ENCODE measurements at places on chromosomes 2 and 18.

- DNase-seq, result no peak
These were observed 171.9 kb downstream of the KLHL29 start for GRCh38 chr2:23556929-23557328.

- no peak for DNase-seq
These were observed 31.0 kb upstream of the SLC9A2 start for GRCh38 chr2:102588213-102588939.

DNA sequence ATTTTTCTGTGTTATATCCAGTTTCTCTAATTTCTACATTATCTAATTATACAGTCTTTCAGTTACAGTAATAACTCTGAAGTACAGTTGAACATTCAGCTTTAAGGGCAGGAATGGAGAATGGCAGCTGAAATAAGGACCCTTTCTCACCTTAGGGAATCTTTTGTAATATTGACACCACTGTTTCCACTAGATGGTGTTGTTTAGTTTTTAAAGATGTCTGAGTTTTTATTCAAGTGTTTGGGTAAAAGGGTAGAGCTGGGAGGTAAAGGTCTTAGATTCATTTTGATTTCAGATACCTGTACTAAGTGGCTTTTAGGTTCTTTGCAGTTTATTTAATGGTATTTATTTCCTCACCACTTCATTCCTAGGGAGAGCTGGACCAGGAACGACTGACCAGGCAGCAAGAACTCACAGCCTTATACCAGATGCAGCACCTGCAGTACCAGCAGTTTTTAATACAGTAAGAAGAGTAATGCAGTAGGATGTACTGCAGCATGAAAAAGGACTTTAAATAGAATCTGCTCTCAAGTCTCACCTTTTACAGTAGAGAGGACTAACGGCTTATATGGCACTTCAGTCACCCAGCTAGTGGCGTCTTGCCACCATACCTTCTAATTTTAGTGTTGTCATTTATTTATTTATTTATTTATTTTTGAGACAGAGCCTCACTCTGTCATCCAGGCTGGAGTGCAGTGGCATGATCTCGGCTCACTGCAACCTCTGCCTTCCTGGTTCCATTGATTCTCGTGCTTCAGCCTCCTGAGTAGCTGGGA is 33.2 kb upstream of the KCNJ13 start:
- no peak for DNase-seq

DNA sequence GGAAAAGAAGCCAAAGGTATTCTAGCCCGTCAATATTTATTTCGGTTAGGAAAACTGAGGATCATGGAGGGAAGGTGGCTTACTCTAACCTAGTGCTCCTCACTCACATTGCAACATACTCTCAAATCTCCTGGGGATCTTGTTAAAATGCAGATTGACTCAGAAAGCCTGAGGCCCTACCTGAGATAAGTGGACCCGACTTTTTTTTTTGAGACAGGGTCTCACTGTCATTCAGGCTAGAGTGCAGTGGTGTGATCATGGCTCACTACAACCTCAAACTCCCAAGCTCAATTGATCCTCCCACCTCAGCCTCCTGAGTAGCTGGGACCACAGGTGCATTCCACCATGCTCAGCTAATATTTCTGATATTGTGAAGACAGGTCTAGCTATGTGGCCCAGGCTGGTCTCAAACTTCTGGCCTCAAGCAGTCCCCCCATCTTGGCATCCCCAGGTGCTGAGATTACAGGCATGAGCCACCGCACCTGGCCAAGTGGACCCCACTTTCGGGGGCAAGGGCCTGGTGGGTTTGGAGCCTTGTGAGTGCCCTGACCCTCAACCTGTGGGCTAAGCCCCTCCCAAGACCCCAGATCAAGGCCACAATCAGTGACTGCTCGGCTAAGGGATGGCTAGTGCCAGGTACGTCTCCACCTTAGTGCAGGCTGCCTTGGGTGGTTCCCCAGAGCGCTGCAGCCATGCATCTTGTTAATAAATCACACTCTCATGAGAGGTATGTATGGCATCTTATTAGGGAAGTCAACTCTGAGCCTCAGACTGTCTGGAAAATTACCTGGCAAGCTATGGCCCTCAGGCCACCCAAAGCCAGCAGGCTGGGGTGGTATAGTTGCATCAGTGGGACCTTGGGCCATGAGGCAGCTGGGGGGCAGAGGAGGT is 1.1 kb upstream of the NEURL3 start:
- DNase-seq, result no peak

- no peak for DNase-seq
These were observed 32.5 kb upstream of the RMDN2 start for GRCh38 chr2:37892436-37893114.

DNA sequence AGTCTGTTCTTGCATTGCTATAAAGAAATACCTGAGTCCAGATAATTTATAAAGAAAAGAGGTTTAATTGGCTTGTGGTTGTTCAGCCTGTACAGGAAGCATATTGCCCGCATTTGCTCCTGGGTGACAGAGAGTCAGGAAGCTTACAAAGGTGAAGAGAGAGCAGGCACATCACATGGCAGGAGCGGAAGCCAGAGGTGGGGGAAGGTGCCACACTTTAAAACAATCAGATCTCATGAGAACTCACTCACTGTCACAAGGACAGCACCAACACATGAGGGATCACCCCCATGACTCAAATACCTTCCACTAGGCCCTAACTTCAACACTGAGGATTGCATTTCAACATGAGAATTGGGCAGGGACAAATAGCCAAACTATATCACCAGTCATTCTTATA is 124.8 kb upstream of the COL5A2 start:
- DNase-seq, result peak; percentile 24

- DNase-seq, result no peak
These were observed 22.1 kb downstream of the PTRHD1 start for GRCh38 chr2:24771061-24771460.

- DNase-seq, result no peak
These were observed 74.7 kb downstream of the NEURL3 start for GRCh38 chr2:96430394-96430988.

GRCh38 chr2:183034806-183035205 is 3.5 kb downstream of the NCKAP1 start:
- no peak for DNase-seq

- DNase-seq, result no peak
These were observed 131.3 kb downstream of the PRPF40A start for GRCh38 chr2:152585830-152586484.

DNA sequence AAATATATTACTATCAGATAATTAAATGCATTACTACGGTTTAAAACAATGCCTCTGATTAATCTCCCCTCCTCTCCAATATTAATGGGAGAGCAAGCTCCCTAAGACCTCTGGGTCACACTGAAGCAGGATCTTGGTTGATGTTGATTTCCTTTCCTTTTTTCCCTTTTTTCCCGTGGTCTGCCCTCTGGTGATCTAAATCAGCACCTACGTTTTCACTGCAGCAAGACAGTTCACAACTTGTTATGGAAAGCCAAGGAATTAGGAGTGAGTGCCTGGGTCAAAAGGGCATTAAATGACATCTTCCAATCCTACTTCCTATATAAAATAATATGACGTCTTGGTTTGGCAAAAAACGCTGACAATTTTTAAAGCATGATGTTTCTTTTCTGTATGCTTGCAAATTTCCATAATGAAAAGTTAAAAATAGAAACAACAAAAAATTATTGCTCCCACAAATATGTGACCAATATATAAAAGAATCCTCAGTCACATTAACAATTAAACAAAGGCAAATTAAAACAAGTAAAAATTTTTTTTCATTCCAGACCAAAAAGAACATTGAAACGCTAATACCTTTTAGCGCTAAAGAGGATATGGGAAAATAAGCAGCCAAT is 7.9 kb upstream of the CFAP36 start:
- DNase-seq, result no peak

- no peak for DNase-seq
These were observed 71.8 kb downstream of the MGAT5 start for GRCh38 chr2:134325696-134326095.

DNA sequence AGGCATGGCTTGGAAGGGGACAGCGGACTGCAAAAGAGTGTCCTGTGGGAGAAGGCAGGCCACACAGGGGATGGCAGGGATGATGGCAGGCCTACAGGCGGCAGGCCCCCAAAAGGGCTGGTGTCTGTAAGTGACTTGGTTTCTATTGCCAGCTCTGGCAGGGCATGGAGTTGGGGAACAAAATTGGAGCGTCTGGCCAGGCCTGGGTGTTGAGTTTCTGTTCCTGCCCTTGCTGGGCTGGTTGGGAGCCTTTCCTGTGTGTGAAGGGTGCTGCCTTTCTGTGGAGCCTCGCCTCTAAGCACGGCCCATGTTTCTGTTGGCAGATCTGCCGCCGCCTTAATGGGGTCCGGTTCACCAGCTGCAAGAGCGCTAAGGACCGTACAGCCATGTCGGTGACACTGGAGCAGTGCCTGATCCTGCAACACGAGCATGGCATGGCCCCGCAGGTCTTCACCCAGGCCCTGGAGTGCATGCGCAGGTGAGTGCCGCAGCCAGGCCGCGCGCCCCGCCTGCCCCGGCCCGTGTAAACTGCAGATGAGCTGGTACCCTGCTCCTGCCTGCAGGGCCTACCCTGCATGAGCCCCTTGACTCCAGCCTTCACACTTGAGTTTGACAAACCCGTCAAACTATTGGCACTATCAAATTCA is 31.5 kb downstream of the COA5 start:
- DNase-seq, result no peak
